ENCODE measurements at places on chromosomes 5 and 9. TPM values are rescaled to one million over a fixed set of nuclear protein-coding genes. Genes with fewer than 3 reads are reported as not detected.

Gene TMEM215
- not detected for total RNA-seq

Gene UAP1L1
- total RNA-seq, result 29.9 TPM

Gene AK8
- 0.51 TPM for total RNA-seq

DNA sequence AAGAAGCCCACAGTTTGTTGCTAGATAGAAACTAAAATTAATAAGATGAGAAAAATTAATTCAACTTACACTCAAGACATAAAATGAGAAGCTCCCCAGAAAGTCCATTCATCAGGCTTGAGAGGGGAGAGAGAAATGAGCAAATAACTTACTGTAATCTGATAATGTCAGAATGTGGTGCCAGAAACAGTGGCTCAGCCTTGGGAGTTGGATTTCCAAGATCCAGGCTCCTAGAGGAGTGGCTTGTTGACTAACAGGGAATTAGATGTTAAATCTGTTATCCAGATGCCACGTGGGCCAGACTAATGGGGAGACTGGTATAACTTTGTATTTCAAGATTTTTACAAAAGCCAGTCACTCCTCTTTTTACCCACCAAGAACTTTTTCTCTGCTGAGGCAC, 458.2 kb downstream of the GADD45G start:
- no peak overlapping the region for H3K27ac ChIP-seq
- no peak for DNase-seq
- no peak overlapping the region for H3K4me3 ChIP-seq
- no peaks in the 10 kb centered on the region for H3K27me3 ChIP-seq

DNA sequence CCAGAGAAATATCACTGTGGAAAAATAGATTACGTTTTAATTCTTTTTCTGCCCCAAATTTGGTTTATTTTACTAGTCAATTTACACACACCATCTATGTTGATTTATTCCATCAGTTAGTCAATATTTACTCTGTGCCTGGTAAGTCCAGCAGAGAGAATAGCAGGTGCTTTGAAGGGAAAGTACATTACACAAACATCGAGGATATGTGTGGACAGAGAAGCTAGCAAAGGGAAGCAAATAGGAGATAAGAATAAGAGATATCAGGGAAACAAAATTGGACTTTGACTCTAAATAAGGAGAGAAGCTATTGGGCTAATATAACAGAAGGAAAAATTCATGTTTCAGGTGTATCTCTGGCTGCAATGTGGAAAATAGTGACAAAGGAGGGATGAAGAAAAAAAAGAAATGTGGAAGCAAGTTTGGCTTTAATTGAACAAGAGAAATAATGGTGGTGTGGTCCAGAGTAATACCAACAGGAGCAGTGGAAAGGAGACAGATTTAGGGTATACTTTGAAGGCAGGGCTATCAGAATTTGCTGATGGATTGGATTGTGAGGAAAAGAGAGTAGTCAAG, 587.7 kb upstream of the CDH6 start:
- no peak for DNase-seq
- no peaks in the 10 kb centered on the region for H3K36me3 ChIP-seq
- no peaks in the 10 kb centered on the region for H3K4me1 ChIP-seq
- no peaks in the 10 kb centered on the region for H3K27me3 ChIP-seq
- no peak overlapping the region for H3K27ac ChIP-seq
- no peak overlapping the region for H3K4me3 ChIP-seq

- H3K27ac ChIP-seq, result no peak overlapping the region
- H3K27me3 ChIP-seq, result no peaks in the 10 kb centered on the region
- no peaks in the 10 kb centered on the region for H3K36me3 ChIP-seq
- no peak for DNase-seq
- no peak overlapping the region for H3K4me3 ChIP-seq
- peaks cover 18% of the 10 kb centered on the region for H3K4me1 ChIP-seq
Measured at GRCh38 chr9:5839572-5839902, 6.6 kb upstream of the ERMP1 start.

Gene FYB1
- 287 TPM for total RNA-seq

Gene KCNIP1
- 9.9 TPM for total RNA-seq

Gene DTWD2
- total RNA-seq, result 25.5 TPM

Gene DOK3
- 231 TPM for total RNA-seq

Gene PCAT7
- total RNA-seq, result not detected

Gene NEUROG1
- not detected for total RNA-seq

DNA sequence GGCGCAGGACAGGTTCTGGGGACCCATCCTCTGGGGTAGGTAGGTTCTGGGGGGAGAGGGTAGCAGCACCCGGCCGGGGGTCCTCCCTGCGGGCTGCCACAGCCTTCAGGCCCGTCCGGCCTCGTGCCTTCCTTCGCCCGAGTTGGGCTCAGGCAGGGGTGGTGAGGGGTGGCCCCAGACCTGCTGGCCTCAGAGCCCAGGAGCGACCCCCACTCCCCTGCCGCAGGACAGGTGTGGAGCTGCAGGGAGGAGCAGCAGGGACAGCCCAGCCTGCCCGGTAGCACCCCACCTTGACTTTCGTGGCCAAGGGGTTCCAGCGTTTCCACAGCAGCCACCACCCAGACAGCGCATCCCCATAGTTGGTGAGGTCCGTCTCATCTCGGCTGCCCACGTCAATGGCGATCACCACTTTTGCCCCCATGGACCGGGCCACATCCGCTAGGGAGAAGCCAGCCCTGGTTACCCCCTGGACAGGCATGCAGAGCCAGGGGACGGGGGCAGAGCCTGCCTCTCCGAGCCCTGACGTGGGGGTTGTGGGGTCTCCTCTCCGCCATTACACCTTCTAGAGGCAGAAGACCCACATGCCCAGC, 3.4 kb upstream of the NSMF start:
- no peak for DNase-seq
- H3K4me1 ChIP-seq, result peaks cover 52% of the 10 kb centered on the region
- H3K36me3 ChIP-seq, result peaks cover 4% of the 10 kb centered on the region
